ENCODE measurements at places on chromosomes 1 and 21.

DNA sequence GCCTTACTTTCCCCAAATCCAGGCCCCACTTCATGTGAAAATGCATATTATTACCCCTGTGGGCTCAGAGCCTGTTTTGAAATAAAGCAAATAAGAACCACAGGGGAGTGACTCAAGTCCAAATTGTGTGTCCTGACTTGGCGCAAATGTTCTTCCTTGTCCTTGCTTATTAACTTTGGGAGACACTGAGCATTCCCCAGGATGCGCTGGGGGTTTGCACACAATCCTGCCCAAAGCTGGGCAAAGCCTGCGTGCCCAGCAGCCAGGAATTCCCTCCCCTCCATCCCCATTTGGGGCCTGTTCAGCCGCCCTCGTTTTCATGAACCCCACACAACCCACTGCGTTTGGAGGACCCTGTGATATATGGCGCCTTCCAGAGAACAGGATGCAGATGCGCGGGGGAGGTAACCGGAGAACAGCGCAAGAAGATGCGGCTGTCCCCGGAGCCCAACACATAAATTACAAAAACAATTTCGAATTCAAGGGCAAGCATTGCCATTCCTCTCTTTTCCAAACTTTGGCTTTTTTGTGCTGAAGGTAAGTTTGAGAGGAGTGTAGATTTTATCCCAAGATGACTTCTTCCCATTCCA is 42.4 kb upstream of the CLDN14 start:
- no peak for DNase-seq

DNA sequence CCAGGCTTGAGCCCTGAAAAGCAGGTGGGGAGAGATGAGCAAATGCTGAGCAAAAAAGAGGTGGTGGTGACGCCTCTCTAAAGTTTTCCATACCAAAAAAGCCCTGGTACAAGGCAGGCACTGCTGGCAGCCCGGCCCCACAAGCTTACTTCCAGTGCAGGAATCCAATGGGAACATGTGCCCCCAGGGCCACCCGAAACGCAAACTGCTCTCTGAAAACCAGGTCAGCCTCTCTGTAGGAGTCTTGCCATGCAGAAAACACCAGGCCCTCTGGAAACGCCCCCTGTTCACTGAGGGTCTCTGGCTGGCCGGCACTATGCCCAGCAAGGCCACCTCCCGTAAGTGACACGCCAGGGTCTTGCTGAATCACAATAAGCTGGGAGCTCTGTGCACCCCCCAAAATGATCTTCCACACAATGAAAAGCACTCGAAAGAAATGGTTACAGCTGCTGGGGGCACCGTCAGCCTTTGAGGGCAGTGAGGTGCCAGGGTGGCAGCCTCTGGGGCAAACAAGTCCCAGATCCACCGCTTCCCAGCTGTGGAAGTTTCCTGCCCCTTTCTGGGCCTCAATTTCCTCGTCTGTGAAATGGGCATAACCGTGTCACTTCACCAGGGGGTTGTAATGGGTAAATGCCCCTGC is 170.5 kb downstream of the TOMM20 start:
- no peak for DNase-seq

DNA sequence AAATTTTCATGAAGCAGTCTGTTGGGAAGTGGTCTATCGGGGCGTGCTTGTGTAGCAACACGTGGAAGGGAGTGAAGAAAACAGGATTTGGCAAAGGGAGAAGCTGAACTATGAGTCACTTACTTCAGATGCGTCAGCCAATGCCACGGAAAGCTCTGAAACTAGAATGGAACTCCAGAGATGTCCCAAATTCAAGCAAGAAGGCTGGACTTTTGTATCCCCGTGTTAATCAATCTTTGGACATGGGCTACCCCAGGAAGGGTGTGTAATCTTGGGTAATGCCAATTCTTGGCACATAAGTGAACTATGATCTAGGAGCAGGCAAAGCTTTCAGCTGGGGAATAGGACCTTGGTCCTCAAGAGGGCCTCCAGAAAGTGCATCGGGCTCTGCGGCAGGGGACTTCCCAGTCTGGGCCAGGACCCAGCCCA is 102.6 kb downstream of the ADSS2 start:
- DNase-seq, result no peak

- no peak for DNase-seq
Observed at GRCh38 chr1:55412060-55412459, 196.9 kb upstream of the USP24 start.

DNA sequence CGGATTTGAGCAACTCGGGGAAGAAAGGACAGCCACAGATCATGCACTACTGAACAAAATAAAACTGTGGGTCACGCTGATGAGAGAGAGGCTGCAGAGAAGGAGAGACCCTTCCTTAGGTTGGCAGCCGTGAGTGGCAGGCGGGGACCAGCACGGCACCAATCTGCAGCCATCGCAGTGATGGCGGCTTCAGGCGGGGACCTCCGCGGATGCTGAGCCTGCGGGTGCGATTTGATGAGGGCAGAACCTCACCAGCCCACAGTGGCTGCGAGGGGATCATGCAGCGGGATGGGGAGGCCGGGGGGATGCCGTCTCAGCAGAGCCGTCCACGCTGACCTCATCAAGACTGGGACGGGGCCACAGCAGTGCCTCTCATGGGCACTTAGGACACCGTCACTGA is 11.8 kb downstream of the ITGB2 start:
- DNase-seq, result no peak

DNA sequence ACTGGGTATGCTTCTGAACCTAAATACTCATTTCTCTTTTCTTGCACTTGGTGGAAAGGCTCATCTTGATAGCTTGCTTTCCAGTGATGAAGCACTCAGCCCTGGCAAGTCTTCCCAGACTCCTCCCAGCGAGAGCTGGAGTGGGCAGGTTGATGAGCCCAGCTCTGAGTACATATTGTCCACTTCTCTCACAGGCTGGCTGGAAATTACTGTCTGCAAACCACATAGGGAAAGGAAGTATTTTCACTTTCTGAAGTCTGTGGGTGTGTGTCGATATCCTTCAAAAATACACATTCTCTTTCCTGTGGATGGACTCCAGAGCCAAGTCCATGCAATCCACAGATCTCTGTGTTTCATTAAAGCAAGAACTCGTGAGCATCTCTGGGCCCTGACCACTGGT is 38.7 kb upstream of the CNTN2 start:
- no peak for DNase-seq

DNA sequence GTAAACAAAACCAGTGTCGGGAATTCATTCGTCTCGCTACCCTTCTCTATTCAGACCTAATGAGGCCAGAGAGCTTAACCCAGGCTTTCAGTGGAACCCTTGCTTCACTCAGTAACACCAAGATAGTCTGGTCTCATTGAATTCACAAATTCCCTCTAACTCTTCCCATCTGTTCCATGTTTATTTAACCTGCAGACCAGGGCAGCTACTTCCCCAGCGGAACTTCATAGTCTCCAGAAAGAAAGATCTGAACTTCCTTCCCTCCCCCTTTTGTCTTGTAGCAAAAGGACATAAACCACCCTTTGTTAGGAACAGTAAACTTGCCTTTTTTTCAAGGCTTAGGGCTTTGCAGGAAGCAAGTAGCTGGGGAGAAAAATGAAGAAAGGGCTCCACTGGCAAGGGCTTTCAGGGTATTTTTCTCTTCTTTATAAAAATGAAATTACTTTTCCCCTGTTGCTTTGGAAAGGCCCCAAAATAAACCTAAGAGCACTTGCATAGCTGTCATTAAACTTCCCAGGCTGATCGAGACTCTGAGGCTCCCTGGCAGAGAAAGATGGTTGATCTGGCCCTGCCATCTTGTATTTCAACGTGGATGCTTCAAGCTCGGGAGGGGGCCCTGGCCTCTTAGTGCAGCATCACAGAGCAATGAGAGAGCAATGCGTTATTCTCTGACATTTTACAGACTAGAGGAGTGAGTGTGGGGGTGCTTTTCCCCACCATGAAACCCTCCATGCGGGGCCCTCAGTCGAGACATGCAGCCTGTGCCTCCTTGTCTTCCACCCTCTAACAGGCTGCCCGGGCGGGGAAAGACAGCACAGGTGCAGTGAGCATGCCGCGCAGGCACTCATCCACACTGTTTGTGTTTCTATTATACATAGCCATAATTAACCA is 30.0 kb downstream of the MIS18A start:
- DNase-seq, result no peak

DNA sequence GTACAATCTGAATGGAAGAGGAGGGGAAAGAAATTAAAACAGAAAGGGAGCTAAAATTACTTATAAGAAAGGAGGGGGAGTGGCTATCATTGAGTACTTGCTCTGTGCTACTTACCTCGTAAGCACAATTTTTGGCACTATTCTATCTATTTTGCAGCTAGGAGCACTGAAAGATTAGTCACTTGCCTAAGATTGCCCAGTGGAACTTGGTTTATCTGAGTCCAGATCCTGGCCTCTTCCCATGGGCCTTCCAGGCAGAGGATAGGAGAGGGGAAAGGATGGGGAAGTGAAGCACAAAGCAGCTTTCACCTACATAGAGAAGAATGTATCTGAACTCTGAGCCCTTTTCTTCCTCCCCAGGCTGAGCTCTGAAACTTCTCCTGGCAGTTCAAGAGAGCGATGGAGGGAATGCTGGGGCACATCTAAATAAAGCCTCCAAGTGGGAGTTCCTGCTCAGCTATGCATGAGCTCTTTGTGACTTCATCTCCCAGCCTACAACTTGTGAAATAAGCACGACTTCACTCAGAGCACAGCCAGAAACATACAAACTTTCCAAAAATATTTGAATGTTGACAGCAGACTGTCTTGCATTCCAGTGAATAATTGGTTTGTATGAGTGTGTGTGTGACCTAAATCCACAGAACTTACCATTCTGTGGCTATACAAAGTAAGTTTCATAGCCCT is 29.4 kb downstream of the HMGB4 start:
- DNase-seq, result no peak

DNA sequence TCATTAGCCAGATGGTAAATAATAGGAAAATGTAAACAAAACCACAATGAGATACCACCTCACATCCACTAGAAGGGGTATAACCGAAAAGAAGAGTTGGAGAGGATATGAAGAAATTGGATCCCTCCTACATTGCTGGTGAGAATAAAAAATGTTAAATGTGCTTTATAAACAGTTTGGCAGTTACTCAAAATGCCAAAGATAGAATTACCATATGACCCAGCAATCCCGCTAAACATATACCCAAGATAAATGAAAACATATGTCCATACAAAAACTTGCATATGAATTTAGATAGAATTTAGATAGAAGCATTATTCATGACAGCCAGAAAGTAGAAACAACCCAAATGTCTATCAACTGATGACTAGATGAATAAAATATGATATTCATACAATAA is 4.4 kb upstream of the FMO2 start:
- no peak for DNase-seq

GRCh38 chr1:197321811-197322210 is 53.8 kb downstream of the CRB1 start:
- DNase-seq, result no peak

GRCh38 chr1:184379111-184379752 is 7.6 kb upstream of the C1orf21 start:
- DNase-seq, result no peak

DNA sequence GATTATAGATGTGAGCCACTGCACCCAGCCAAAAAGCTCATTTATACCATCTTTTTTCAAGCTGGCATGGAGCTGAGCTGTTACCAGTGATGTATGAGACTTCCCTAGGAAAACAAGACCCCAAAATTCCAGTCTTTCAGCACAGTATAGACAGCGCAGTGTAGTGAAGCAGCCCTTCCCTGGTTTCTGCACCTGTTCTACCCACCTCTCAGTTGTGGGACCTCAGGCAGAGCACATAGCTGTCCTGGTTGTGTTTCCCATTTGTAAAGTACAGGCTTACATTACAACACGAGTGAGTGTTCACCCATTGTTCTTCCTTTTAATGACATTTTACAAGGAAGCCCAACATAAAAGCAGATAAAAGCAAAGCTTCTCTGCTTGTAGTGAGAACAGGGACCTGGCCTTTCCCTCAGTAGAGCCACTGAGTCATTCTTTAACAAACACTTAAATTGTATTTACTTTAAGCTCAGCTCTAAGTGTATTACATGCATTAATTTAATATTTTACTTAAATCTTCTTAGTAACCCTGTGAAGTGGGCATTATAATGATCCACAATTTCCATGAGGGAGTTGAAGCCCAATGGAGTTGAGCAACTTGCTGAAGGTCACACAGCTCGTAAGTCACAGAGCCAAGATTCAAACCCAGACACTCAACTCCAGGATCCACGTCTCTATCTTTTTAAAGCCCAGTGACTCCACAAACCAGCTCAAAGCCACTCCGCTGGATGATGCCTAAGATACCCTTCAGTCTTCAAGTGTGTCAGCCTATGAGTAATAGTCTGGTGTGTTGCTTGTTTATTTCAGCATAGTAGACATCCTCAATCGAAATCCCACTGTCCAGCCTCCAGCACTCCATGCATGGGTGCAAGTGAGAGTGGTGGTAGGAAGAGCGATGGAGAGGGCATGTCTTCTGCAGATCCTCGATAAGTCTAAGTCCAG is 40.5 kb upstream of the CAPZB start:
- no peak for DNase-seq

- no peak for DNase-seq
Observed at GRCh38 chr1:82388679-82389078, 587.9 kb downstream of the ADGRL2 start.

GRCh38 chr1:36699113-36699911 is 216.6 kb upstream of the CSF3R start:
- DNase-seq, result no peak

DNA sequence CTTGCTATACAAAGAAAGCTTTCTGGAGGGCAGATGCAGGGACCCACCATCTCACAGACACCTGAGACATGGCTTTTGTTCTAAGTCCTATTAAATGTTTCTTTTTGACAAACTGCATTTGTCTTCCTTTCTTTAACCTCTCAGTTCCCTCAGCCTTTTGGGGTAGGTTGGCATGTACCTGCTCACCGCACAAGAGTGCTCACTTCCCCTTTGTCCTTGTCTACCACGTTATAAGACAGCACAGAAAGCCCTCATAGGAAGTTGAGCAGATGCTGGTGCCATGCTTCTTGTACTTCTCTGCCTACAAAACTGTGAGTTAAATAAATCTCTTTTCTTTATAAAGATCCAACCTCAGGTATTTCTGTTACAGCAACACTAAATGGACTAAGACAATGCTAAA is 31.9 kb upstream of the RGS21 start:
- no peak for DNase-seq

GRCh38 chr1:24294228-24294672 is 24.9 kb upstream of the GRHL3 start:
- DNase-seq, result no peak

GRCh38 chr1:181504399-181504842 is 21.1 kb downstream of the CACNA1E start:
- peak; percentile 39 for DNase-seq

DNA sequence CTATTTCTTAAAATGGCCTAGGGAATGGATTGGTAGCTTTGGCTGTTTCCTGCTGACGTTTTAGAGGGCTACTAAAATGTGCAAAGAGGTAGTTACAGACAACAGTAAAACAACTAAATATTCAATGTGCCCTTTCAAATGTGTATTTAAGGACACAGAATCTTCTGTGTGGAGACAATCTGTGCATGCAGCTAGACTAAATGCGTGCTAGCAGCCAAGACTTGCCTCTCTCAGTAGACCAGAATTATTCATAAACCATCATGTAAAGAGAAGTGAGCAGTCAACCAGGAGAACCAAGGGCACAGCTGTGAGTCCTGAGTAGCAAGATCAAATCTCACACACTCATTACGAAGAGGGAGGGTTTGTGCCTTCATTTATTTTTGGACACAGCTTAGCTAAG is 160.2 kb upstream of the GREM2 start:
- DNase-seq, result no peak
